ENCODE measurements at places on chromosomes 12 and 14.
A peak's percentile ranks its signal among the peaks of the same experiment; 100 is the strongest.

DNA sequence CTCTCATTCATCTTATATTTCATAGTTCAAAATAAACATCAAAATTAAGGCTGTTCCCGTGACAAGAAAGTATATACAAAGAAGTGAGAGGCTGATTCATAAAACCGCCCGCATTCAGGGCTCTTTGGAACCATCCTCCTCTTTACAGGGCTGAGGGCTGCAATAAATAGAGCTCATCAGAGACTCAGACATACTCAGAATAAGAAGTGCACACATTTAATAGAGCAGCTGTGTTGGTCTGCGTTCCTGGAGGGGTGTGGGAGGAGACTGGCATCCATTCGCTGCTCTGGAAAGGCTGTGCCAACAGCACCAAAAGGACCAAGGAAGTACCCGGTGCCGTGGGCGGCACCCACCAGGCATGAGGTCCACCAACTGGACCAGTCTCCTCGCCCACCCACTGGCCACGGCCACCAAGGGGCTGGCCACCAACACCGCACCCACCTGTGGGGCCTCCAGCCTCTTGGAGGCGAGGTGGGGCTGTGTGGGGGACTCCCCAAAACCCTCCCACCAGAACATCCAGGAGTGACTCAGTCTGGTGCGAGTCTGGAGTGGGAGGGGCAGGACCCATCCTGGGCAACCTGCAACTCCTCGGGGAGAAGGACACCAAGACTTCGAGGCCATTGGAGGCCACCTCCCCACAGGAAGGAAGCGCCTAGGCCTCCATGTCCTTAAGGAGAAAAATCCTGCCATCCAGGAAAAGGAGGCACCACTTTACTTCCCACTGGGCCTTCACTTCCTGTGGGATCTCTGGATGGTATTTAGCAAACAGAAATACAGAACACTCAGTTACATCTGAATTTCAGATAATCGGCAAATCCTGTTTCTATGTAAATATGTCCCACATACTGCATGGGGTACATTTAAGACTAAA is 32.7 kb downstream of the VCPKMT start:
- DNase-seq, result peak; percentile 66

DNA sequence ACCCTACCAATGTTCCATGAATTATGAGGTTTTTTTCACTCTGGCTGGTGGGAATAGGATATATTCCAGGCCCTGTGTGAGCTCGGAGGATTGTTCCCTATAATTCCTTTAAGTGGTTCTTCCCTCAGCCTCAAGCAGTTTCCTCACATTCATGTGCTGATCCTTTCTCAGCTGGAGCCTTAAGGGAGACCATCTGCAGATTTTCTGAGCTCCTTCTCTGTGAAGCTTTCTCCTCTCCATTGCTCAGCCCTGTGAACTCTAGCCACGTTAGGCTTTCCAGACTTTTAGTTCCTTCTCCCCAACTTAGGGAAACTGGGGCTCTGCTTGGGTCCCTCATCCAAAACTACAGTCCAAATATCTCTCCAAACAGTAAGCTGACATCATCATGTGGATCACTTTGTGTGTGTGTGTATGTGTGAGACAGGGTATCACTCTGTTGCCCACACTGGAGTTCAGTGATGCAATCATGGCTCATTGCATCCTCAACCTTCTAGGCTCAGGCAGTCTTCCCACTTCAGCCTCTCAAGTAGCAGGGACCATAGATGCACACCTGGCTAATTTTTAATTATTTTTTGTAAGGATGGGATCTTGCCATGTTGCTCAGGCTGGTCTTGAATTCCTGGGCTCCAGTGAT is 219.5 kb upstream of the OTX2 start:
- no peak for DNase-seq

DNA sequence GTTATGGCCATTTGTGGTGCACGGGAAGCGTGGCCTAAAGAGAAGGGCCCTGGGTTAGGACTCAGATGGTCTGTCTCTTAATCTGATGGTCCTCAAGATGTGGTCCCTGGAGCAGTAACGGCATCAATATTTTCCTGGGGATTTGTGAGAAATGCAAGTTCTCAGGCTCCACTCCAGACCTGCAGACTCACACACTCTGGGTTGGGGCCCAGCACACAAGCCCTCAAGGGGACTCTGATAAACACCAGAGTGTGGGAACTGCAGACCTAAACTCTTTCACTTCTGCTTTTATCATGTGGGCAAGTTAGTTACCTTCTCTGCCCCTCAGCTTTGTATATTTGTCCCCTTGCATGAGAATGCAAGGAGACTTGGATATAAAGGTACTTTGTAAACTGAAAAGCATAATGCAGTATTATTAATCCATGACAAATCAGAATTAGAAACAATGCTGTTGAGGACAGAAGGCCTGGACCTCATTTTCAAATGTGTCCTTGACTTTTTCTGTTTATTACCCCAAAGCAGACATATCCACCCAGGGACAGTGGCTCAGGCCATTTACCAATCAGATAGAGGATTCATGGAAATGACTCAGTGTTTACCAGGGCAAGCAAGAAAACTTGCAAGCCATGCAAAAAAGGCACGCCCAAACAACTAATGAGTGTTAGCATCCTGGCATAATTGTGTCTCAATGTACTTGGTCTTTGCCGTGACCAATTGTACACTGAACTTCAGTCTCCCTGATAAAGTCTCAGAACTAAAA is 157.0 kb downstream of the ASCL1 start:
- no peak for DNase-seq

GRCh38 chr12:89864411-89864810 is 155.8 kb upstream of the ATP2B1 start:
- no peak for DNase-seq

DNA sequence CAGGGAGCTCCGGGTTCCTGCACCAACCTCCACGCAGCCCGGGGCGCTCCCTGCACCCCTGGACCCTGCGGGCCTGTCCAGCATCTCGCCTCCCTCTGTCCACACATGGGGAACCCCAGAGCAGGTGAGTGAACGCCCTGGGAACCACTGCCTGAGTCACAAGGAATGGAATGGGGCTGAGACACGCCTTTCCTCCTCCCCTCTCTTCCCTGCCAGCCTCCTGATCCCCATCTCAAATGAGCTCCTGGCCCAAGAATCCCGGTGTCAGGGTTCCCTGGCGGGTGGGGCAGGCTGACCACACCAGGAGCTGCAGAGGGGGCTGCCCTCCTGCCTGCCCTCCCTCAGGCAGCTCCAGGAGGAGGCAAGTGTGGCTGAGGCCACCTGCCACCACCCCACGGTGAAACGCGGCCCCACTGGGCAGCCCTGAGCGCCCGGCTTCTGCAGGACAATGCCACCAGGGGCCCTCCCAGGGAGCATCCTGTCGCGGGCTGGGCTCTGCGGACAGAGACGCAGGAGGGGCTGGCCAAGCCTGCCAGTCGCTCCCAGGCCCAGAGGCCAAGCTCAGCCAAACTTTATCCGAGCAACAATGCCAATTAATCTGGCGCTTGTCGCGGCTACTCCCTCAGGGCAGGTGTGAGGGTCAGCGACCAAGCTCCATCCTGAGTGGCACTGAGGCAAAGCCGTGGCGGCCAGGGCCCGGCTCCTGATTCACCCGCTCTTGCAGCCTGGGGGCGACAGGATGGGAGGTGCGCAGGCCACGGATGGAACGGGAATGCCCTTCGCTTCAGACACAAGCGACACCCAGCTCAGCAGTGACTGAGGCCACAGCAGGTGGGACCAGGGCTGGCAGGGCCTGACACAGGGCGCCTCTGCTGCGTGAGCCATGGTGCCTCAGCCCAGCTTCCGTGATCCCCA is 44.3 kb downstream of the GALNT9 start:
- DNase-seq, result no peak

- no peak for DNase-seq
Observed at GRCh38 chr14:59262717-59263454, 74.4 kb downstream of the DAAM1 start.

DNA sequence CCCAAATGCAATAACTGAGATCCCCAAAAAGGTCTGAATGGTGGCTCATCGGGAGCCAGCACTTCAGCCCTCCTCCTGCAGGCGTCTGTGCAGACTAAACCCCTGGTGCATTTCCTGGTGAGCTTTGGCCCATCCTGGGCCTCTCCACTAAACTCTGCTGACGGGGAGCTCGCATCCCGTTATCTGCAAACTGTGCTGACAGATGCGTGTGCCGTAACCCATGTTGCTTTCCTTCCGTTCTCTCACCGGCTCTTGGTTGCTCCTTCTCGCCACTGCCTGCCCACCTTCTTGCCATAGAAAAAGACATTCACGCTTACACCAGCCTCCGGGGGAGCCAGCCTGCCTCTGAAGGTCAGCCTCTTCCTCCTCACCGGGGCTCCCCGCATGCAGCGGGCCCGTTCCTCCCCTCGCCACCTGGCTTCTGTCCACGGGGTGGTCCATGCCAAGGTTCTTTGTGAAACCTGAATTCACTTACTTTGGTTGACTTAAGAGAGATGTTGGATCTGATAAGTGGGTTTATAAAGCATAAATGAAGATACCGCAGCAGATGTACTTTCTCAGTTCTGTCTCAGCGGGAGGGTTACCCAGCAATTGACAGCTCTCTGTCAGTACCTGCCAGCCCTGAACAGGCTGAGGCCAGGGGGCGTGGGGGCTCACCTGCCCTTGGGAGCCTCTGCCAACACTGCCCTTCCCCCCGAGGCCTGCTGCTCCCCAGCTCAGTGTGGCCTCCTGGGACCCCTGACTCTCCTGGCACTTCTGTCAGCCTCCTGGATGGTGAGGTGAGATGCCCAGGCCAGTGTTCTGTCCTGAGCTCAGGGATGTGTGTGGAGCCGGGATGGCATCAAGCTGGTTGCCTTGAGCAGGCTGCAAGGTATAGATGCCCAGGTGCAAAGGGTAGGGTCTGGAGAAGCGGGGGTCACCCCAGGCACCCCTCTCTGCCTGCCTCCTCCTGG is 14.2 kb downstream of the ZFYVE21 start:
- no peak for DNase-seq

DNA sequence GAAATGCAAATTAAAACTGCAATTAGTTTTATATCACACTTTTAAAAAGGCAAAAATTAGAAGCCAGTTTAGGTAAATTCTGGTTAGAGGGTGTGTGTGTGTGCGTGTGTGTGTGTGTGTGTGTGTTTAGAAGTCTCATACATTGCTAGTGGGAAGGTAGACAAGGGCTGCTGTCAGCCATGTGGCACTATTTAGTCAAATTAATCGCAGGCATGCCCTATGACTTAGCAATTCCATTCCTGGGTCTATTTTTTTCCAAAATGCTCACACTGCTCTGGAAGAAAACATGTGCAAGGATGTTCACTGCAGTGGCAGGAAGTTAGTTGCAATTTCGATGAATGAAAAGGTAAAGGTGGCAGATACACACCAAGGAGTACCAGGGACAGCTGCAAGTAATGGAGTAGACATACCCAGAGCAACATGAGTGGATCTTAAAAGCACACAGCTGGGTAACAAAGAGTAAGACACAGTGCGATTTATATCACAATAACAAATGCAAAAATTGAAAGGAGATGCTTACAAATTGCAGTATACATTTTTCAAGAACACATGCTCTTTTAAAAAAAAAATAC is 11.6 kb downstream of the CAPZA3 start:
- no peak for DNase-seq

GRCh38 chr12:92987362-92987761 is 58.3 kb upstream of the EEA1 start:
- DNase-seq, result no peak

- DNase-seq, result no peak
Observed at GRCh38 chr14:95946867-95947266, 70.2 kb downstream of the TUNAR start.

- DNase-seq, result no peak
Observed at GRCh38 chr14:94450722-94451090, 1.9 kb downstream of the SERPINA11 start.

- no peak for DNase-seq
Observed at GRCh38 chr12:69517406-69517805, 47.2 kb downstream of the FRS2 start.

- peak; percentile 59 for DNase-seq
Observed at GRCh38 chr12:53974084-53975063, at the start of gene HOTAIR. HOTAIR (minus strand) TSS chr12:53974954.

DNA sequence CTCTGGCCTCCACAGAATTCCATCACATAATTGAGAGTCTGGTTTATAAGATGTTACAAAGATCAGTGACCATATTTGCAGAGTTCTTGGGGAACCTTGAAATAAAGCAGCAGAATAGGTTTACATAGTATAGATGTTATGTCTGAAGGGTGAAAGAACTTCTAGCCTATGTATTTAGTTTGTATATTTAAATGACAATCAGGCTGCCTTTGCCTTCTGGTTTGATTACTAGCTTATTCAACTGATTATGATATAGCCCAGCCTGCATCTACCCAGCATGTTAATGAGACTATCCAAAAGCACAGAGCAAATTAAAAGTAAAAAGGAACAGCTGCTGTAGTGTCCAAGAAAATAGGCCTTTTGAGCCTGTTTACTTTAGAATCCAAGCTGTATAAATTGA is 85.3 kb downstream of the APAF1 start:
- no peak for DNase-seq

DNA sequence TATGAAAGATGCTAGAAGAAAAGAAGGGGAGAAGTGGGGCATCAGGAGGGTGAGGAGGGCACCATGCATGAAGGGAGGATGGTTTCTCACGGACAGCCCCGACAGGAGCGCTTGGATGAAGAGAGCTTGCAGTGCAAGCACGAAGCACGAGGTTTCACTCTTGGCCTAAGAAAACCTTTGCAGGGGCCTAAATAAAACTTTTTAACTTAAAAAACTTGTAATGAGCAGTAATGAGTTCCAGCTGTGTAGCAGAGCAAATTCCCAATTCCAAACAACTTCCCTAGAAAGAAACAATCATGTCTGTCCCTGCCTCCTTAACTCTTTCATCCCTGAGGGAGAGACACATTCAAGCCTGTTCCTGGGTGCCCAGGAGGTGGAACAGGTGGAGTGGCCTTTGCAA is 119.5 kb downstream of the PAH start:
- DNase-seq, result no peak

- DNase-seq, result no peak
Observed at GRCh38 chr12:33825986-33826602, 196.2 kb upstream of the ALG10 start.

DNA sequence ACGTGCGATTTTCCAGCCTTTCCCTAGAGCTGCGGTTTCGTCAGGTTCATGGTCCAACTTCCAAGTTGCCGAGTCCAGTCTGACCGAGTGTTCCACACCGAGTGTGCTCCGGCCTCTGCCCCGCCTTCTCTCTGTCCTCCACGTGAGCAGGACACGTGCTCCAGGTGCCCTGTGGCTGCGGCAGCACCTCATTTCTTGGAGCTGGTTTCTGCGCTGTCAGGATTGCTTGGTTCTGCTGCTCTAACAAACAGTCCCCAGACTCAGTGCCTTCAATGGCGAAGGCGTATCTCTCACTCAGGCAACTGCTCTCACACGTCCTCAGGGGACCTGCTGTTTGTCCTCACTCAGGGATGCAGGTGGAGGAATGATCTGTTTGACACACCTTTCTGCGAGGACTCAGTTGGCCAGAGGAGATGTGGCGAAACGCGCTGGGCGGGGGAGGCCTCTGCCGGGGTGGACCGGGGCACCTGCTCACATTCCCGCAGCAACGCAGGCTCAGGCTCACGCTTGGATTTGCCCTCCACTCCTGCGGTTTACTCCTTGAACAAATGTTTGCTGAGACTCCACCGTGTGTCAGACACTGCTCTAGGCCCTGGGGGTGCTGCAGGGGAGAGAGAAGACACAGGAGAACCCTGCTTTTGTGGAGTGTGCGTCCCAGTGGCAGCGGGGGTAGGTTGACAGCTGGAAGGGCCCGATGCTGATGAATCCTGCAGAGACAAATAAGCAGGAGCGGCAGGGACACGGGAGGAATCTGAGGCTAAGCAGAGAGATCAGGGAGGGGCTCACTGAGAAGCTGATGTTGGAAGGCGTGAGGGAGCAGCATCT is 63.4 kb upstream of the FBRSL1 start:
- DNase-seq, result no peak

GRCh38 chr14:95300002-95300696 is 19.6 kb downstream of the CLMN start:
- no peak for DNase-seq

- no peak for DNase-seq
Observed at GRCh38 chr12:69886715-69887114, 61.7 kb downstream of the MYRFL start.

GRCh38 chr14:63478010-63478409 is 65.2 kb downstream of the PPP2R5E start:
- DNase-seq, result no peak
